Non-pigmented ciliary epithelial cell (primary cell): ENCODE measurements at places on chromosomes 3 and 15.

DNA sequence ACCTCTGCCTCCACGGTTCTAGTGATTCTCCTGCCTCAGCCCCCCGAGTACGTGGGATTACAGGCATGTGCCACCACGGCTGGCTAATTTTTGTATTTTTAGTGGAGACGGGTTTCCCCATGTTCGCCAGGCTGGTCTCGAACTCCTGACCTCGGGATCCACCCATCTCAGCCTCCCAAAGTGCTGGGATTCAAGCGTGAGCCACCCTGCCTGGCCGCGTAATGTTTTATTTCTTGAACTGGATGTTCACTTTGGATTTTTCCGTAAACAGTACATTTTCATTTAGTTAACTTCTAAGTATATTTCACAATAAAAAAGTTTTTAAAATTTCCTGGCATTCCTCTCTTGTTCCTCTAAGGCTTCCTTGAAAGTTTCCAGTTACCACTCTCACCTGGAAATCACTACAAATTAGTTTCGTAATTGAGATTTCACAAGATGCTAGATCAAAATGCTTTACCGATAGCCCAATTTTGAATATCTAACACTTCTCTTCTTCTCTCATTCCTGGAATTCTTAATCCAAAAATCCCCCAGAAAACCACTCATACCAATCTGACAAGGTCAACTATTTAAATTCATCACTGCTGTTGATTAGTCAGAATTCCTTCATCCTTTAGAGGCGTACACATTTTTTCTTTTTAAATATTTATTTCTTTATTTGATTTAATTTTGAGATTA is 44.7 kb upstream of the INO80 start:
- no peak for DNase-seq

GRCh38 chr3:72139316-72139715 is 354.4 kb upstream of the PROK2 start:
- DNase-seq: no peak

- no peak for DNase-seq
These were observed 97.6 kb downstream of the ROBO1 start for GRCh38 chr3:79670178-79670577.

GRCh38 chr15:38149315-38149714 is 103.3 kb upstream of the SPRED1 start:
- no peak for DNase-seq

- DNase-seq: no peak
These were observed 78.5 kb upstream of the DLG1 start for GRCh38 chr3:197376735-197377555.

DNA sequence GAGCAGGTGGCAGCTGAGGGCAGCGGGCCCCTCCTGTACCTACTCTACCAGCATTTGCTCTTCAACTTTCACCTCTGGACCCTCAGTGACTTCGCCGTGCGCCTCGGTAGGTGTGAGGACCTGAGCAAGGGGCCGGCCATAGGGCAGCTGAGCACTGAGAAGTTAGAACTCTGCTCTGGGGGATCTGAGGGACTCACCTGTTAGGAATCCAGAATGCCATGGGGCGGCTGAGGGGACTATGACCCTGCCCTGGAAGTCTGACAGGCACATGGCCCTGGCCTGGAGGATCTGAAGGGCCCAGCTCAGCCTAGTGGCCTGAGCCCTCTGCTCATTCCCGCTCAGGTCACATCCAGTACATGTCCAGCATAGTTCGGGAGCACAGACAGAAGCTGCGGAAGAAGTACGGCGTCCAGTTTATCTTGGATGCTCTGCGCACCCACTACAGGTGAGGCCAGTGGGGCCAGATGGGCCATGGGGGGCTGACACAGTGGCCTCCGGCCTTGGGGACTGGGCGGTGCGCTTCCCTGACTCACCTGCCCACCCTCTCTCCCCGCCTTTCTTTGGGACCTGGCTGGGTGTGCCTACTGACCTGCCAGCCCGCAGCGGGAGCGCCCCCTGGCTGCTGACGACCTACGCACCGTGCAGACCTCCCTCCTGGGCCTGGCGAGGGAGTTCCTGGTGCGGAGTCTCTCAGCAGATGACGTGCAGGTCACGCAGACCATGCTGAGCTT is 18.8 kb downstream of the NBEAL2 start:
- no peak for DNase-seq
